ENCODE measurements at places on chromosomes 12 and 14.

GRCh38 chr12:86724716-86725115 is 468.5 kb upstream of the MGAT4C start:
- no peak for DNase-seq

DNA sequence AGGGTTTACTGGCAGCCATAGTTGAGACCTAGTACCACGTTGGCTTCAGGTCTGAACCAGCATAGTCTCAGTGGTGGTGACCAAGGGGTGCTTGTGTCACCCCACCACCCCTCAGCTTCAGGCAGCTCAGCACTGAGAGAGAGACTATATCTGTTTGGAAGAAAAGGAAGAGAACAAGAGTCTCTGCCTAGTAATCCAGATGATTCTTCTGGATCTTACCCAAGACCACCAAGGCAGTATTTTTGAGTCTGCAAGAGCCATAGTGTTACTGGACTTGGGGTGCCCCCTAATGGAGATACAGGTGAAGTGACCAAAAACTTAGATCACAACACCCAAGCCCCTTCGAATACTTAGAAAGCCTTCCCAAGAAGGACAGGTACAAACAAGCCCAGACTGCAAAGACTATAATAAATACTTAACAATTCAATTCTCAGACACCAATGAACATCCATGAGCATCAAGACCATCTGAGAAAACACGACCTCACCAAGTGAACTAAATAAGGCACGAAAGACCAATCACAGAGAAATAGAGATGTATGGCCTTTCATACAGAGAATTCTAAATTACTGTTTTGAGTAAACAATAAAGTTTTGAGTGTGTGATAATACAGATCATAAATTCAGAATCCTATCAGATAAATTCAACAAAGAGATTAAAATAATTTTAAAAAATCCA is 107.0 kb downstream of the HELB start:
- no peak for DNase-seq

DNA sequence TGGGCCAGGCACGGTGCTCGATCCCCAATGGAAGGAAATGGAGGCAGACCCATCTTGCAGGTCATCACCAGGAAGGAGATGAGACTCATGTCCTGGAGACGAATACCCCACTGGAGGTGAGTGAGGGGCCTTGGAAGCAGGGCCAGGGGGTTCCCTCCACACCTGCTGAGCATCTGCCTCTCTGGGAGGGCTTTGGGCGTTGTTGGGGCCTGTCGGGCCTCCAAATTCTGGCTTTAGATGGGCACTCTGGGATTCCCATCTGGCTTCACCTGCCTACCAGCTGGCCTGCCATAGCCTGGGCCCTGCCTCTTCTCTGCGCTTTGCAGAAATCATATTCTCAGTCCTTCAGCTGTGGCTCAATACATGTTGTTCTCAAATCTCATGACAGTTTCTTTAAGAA is 13.9 kb downstream of the RTL1 start:
- DNase-seq, result no peak

- DNase-seq, result no peak
Observed at GRCh38 chr14:93183596-93184317, 940 bp downstream of the MOAP1 start.

DNA sequence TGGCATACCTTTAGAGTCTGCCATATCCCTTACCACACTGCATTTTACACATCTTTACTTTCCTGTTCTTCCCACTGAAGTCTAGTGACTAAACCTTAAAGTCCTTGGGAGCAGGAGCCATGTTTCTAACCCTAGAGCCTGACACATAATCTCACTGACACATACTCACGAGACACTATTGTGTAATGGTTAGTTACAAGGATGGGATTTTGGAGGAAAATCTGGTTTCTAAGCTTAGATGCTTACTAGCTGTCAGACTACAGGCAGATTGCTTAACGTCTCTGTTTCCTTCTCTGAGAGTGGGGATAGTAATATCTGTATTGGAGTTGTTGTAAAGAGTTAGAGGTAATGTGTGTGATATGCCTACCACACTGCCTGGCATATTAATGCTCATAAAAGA is 6.2 kb upstream of the DYRK4 start:
- no peak for DNase-seq

DNA sequence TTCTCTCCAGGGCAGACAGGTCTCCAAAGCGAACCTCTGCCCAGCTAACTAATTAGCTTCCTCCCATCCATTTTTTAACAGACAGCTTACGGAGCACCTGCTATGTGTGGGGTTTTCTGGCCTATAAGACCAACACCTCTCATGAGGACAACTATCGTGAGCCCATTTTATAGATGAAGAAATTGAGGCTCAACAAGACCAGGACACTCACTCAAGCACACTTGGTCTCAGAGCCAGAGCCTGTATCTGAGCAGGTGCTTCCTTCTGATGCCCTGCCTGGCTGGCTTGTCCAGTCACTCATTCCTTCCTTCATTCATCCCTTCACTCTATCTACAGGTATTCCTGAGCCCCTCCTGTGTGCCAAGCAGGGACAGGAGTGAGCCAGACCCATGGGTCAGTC is 6.1 kb downstream of the TRPV4 start:
- no peak for DNase-seq

DNA sequence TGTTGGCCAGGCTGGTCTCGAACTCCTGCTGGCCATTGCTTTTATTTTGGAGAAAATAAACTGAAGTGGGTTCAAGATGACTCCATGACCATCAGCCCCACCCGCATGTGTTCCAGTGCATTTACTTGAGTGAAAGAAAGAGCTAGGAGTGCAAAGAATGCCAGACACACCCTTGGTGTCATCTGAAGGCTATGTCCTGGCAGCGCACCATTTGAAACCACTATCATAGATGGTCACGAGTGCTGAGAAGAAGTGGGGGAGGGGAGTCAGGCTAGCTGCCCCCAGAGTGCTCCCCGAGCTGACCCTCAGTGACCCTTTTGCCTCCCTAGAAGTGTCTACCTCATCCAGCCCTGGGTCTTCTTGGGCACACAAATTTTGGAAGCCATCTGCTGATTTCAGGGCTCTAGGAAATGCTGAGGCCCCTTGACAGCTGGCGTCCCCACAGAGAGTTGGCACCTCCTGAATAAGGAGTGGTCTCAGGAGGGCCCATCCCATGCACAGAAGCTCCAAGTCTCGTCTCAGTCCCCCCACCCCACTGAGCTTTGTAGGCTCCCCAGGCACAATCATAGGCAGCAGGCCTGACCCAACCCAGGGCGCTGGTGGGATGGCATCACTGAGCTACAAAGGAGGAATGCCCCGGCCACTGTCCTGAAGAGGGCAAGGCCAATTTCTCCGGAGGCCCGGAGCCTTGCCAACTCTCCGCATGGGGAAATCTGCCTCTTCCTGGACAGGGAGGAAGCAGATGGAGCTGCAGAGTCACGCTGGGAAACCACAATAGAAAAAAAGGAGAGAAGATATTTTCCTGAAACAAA is 28.0 kb downstream of the PXN start:
- no peak for DNase-seq

DNA sequence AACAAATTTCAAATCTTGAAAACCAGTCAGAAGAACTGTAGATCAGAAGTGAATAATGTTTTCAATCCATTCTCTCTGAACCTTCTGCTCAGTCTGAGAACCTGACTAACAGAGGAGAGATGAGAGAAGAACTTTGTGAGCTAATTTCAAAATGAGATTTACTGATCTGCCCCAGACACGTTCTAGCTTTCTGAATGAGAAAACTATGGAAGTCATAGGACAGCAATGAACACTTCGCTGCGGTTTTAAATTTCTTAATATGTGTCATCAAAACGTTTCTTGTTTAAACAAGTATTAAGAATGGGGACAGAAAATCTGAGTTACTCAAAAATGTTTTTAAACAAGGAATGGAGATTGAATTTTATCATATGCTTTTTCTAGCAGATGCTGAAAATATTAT is 66.6 kb upstream of the FAR2 start:
- no peak for DNase-seq

- no peak for DNase-seq
Observed at GRCh38 chr12:49331380-49332222, 5.4 kb downstream of the C1QL4 start.

DNA sequence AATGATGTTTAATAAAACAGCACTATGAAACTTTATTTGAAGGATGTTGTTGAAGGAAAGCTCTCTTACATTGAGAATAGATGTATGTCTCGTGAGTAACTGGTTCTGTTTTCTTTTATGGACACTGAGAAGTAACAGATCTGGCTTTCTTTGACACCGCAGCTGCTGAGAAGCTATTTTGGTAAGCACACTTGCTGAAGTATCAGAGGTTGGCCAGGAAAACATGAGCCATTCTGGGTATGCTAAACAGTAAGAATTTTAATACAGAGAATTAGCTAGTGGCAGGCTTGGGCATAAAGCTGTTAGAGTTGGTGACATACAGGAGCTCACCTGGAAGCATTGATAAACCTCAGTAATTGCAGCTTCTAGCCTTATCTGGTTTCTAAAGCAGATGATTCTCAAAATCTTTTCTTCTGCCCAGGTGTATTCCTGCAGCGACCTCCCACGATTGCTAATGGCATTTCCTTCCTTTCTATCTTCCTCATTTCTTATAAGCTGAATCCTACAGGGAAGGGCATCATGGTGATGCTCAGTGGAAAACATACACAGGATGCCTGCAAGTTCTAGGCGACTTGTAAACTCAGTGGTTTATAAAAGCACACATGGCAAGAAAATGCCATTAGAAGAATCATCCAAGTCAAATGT is 291.6 kb upstream of the SLC16A7 start:
- no peak for DNase-seq

- DNase-seq, result no peak
Observed at GRCh38 chr14:30193101-30193500, 265.5 kb upstream of the PRKD1 start.

DNA sequence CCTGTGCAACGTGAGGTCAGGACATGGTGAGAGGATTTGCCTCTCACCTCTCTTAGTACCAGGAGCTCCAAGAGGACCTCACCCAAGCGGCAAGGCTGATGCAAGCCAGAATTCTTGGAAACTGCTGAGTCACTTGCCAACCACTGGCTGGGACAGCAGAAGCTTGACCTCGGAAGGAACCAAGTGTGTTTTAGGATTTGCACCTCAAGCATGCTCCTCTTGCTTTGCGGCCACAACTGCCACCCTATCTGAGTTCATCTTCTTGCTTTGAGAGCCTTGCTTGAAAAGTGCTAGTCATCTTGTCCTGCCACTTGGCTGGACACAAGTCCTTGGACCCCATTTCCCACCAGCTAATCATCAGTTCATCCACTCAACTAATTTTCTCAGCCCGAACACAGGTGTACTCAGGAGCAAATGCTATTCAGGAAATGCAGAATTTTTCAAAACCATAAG is 195.8 kb downstream of the SLC25A21 start:
- no peak for DNase-seq

GRCh38 chr12:3933074-3933818 is 60.0 kb upstream of the PARP11 start:
- no peak for DNase-seq

DNA sequence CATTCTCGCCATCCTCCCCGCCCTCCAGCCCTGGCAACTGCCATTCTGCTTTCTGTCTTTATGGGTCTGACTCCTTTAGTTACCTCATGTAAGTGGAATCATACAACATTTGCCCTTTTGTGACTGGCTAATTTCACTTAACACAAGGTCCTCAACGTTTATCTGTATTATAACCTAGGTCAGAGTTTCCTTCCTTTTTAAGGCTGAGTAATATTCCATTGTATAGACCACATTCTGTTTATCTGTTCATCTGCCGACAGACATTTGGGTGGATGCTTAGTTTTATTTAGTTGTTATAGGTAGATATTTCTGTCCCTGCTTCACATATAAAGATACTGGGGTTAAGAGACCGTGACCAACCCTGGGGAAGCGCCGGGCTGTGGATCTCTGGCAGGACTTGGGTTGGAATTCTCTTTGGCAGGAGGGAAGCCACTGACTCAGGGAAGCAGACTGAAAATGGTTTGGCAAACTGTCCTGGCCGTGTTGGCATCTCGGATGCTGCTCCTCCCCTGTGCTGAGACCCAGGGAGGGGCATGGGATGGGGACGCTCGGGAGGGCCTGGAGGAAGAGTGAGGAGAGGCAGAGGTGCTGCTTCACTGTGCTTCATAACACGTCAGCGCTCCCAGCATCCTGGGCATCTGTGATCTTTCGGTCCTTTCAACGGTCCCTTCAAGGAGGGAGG is 38.9 kb downstream of the TEAD4 start:
- no peak for DNase-seq

- DNase-seq, result no peak
Observed at GRCh38 chr12:40446385-40446784, 221.6 kb downstream of the LRRK2 start.

DNA sequence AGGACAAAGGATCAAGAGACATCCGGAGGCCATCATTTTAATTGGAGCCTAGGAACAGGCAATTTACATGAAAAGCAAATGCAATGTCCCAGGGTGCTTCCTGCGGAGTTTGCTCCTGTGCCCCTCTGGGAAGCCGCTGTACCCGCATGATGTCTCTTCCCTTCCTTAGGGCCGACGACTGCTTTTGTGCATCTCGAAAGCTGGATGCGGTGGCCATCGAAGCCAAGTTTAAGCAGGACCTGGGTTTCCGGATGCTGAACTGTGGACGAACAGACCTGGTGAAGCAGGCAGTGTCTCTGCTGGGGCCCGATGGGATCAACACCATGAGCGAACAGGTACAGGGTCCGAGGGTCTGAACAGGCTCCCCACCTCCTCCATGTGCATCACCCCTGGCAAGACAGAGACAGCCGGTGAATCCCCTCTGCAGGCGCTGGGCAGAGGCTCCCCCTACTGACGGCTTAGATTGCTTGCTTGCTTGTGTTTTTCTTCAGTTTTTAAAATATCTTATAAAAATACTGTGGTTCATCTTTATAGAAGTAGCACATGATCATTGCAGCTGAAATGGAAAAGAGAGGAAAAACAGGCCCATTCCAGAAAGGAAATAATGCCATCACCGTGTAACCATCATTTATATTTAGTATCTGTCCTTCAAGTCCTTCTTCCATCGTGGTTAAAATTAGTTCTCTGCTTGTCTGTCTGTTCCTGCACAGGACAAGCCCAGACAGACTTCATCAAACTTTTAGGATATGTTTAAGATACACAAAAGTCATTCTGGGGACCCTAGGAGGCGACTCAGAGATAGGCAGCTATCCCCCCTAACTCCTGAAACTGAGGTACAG is 75.4 kb upstream of the PWP1 start:
- DNase-seq, result no peak

DNA sequence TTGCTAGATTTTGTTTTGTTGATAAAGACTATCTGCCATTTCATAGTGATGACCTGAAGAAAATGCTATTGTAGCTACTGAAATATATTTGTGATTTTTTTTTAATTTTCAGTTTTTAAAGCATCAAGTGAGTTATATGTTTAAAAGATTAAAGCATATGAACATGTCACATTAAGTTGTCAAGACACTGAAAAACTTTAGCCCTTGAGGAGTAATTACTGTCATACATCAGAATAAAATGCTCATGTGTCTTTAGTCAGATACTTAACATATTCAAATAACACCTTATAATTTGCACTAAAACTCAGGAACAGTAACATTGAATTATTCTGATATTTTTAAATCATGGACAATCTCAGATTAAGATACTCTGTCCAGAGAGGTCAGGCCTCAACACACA is 108.1 kb upstream of the ATXN7L3B start:
- DNase-seq, result no peak

DNA sequence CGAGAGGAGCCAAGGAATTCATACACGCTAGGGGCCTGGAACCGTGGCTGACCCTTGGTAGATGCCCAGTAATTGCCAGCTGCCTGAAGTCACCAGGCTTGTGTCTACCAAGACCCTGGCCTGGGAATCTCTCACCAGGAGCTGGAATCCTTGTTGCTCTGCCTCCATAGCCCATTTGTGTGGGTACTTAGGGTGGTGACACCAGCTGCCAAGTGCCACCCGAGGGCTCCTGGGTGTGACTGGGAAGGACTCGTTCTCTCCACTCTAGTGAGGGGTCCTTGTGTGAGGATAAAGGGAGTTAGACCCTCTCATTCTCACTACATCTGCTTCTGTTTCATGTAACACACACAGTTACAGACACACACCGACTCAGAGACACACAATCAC is 17.9 kb downstream of the SERPINA1 start:
- no peak for DNase-seq
